Pons (tissue), 1 donor: ENCODE measurements at places on chromosomes 7 and 10.

GRCh38 chr10:71948496-71949067 lies 15.6 kb upstream of the CHST3 start:
- DNase-seq: no peak

DNA sequence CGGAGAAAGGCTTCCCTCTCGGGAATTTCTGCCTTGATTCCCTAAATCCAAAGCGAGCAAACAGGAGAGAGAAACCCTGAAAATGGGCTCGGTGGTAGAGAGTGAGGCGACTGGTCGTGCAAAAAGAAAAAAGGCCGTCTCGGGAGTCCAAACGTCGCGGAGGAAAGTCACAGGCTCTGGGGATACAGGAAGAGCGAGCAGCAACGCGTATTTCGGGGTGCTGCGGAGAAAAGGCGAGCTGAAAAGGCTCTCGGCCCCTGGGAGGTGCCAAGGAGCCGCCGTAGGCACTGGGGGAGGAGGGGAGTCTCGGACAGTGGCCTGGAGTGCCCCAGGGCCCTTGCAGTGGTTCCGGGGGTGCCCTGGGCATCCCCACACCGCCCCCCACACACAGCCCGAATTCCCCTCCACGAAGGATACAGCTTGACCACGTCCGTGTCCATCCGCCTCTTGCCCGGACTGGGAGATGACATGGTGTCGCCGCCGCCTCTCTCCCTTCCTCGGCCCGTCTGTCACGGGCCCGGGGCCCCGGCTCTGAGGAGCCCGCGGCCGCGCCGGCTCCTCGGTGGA lies 591 bp downstream of the UBE2H start:
- peak; percentile 64 for DNase-seq

DNA sequence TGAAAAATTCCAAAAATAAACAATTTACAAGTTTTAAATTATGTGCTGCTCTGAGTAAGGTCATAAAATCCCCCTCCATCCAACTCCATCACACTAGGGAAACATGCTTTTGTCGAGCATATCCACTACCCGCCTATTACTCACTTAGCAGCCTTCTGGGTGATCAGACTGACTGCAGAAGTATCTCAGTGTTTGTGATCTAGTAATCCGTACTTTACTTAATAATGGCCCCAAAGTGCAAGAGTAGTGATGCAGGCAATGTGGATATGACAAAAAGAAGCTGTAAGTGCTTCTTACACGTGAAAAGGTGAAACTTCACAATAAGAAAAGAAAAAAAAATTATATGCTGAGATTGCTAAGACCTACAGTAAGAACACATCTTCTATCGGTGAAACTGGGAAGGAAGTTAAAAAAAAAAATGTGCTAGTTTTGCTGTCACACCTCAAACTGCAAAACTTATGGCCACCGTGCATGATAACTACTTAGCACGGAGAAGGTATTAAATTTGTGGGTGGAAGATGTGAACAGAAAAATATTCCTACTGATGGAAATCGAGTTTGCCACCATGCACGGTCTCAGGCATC lies 43.2 kb downstream of the SEMA3C start:
- no peak for DNase-seq

- no peak for DNase-seq
These were observed 16.4 kb downstream of the HIP1 start for GRCh38 chr7:75722373-75722772.

DNA sequence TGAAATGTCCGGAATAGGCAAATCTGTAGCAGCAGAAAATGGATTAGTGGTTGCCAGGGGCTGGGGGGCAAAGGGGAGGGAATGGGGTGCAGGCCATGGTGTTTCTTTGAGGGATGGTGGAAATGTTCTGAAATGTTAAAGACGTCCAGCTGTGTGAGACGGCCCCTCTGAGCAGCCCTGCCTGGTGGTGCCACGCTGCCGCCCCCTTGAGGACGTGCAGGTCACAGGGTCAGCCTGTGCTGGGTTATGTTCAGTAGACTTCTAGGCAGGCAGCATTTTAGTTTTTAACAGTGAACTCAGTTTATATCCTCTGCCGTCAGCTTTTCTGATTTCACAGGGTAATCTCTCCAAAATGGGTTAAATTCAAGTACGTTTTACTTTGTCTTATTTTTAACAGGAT lies 9.4 kb downstream of the NUB1 start:
- DNase-seq: no peak

DNA sequence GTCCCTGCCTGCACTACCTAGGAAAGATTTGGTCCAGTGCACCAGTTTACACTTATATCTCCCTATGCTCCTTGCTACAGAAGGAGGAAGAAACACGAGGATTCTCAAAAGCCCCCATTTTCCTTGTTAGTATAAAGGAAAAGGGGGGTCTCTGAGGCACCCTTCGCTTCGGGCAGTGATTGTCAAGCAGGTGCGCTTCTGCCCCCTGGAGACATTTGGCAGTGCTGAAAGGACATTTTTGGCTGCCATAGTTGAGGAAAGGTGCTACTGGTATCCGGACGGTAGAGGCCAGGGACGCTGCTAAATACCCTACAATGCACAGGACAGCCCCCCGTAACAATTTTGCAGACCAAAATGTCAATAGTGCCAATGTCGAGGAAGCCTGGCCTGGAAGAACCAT lies 193.7 kb downstream of the GFRA1 start:
- no peak for DNase-seq

- DNase-seq: no peak
These were observed 26.3 kb downstream of the BCAP29 start for GRCh38 chr7:107606303-107606702.

- no peak for DNase-seq
These were observed 28.0 kb downstream of the GLCCI1 start for GRCh38 chr7:7996568-7996967.

GRCh38 chr10:122197611-122198222 lies 73.4 kb upstream of the BTBD16 start:
- DNase-seq: no peak

GRCh38 chr7:50449501-50449880 lies 659 bp downstream of the FIGNL1 start:
- no peak for DNase-seq

GRCh38 chr7:105345725-105346124 lies 43.0 kb downstream of the SRPK2 start:
- DNase-seq: no peak

DNA sequence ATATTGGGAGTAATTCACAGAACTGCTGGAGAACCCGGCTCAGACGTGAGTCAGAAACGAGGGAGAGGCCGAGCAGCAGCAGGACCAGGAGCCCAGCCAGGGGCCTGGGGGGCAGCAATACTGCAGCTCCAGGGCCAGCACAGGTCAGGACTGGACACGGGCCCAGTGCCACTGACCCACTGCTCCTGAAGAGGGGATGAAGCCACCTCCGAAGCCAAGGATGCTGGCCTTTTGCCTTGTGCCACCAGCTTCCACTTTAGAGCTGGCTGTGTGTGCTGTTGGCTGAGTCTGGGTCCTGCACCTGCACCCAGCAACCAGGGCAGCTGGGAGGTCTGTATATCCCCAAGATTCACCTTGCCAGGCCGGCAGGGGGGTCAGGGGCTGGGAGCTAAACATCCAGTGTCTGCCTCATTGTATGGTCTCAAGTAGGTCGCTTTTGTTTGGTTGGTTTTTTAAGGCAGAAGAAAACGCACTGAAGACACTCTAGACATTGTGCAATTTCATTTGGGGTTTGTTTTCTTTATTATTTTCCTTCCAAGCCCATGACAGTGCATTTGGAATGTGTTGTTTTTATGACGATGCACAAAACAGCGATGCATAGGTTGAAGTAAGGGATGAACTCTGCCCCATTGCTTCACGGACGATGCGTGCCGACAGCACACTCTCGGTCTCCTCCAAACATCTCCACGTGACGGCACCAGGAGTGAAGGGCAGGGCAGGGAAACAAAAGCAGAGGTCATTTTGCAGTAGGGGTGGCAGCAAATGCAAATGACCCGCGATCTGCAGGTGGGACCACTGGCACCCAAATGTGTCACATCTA lies 27.7 kb upstream of the INSIG1 start:
- no peak for DNase-seq

DNA sequence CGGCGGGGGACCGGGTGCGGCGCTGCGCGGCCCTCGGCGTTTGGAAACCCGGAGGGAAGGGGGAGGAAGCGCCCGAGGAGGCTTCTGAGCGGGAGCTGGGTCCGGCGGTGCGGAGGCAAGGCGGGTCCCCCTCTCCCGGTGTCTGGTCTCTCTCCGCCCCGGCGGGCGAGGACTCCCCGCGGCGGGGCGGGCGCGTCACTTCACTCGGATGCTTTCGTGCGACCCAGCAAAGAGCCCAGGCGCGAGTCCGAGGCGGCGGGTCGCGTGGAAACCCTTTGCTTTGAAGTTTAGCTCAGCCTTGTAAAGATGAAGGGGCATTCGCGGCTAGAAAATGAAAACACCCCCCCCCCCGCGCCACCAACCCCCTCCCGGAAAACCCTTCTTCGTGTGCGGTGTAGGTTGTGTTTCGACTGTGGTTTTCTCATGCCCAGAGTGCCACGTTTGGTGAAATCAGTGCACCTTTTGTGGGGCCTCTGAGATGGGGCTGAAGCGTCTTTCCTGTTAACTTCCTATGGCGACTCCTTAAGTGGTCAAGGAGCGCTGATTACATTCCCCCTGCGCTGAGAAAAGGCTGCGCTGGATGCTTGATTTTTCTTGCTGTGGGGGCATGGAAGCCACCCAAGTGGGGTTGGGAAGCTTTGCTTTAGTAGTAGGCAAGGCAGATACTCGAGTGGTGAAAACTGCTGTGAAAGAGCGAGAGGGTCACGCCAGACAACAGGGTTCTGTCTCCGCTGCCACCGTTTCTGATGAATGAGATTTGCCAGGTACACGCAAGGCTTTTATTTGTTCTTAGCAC lies 876 bp downstream of the GNAI1 start:
- peak; percentile 57 for DNase-seq

GRCh38 chr10:22473044-22473443 lies 127.7 kb downstream of the SPAG6 start:
- no peak for DNase-seq

DNA sequence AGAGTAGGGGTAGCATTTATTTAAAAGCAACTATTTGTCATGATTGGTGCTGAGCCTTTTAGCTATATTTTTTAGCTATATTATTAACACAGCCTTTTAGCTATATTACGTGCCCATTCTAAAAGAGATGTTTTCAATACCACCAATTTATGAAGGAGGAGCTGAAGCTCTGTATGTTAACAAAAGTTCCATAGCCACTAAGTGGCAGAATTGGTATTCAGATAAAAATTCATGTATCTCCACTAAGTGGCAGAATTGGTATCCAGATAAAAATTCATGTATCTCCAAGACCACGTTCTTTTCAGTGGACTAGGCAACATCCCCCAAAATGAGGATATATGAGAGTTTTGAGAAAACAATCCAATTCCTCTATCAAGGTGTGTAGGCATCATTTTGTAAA lies 268.6 kb downstream of the HGF start:
- DNase-seq: peak; percentile 59

DNA sequence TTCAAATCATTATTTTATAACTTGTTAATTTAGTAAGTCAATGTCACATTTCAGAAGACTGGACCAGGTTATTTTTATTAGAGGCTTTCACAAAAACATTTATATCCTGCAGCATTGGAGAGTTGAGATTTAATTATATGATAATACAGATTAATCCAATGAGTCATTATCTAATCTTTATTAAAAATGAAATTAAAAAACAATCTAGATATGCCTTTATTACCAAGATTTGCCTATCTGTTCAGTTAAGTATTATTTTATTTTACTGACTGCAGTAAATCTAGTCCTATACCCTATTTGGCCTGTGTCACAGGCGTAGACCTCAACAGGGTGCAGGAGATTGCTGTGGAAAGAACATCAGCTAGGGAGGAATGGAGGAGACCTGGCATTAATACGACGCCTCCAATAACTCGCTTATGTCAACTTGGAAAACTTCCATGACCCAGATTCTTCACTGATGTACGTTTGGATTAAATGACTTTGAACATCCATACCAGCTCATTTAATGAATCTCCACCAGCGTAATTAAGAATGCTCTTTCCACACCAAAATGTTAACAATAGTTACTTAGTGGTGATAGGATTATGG lies 18.2 kb downstream of the PAXIP1 start:
- no peak for DNase-seq

GRCh38 chr7:117973975-117974374 lies 100.7 kb upstream of the CTTNBP2 start:
- no peak for DNase-seq

DNA sequence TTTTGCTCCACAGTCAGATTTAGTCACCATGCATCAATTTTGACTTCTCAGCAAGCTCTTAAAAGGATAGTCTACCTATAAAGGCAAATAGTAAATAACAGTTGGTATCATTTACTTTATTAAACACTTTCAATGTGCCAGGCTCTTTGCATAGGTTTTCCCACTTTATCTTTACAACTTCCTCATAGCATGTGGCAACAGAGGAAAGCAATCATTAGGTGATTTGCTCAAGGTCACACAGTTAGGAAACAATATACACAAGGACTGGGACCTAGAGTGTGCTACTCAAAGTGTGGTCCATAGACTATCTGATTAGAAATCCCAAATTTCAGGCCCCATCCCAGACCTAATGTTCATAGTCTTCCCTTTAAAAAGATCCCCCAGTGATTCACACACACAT lies 212.3 kb downstream of the MTERF1 start:
- DNase-seq: no peak

GRCh38 chr7:96952974-96953391 lies 52.4 kb upstream of the DLX6 start:
- no peak for DNase-seq

DNA sequence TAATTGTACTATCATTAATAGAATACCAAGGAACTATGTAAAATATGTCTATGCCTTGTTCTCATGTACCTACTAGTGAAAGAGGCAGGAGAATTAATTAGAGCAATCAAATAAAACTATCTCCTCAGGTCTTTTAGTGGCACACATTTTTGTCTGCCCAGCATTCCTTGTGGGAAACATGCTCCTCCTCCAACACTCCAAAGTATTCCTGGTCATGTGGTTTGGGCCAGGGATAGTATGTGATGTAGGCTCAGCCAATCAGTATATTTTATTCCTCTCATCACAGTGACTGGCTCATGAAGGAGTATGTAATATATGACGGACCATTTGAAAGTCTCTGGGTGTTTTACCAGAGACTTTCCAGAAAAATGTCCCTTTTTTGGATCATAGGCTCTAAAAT lies 16.7 kb upstream of the SYPL1 start:
- no peak for DNase-seq

GRCh38 chr10:99926925-99927720 lies 82.6 kb downstream of the DNMBP start:
- no peak for DNase-seq

DNA sequence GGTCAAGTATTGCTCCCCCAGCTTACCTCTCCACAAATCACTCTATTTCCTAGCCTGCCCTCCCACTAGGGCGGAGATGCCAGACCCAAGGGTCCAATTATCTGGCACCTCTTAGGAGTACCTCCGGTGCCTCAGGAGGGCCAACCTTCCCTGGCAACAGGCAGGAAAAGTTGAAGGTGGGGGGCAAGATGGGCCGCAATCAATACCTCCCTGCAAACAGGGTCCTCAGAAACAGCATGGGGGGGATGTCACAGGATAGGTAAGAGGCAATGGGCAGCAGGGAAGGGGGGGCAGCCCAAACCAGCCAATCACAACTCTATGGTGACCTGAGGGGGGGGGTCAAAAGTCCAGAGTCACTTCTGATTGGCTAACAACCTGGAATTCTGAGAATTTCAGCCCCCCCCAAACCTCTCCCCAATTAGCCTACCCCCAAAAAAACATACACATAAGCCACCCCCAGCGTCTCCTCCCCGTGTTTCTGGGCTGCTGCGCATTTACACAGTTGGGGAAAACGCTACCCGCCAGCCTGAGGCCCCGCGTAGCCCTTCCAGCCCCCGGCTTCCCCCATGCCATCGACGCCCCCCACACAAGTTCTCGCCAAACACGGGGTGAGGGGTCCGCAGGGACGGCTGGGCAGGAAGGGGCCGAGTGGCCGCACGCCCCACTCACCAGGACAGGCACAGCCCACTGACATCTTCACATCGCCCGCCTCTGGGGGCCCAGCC lies 589 bp downstream of the LDB1 start:
- peak; percentile 57 for DNase-seq

- DNase-seq: no peak
These were observed 24.5 kb upstream of the PPP1R9A start for GRCh38 chr7:94882891-94883290.
